Suprapubic skin (tissue), 4 donors: ENCODE measurements at places on chromosomes 2 and 18. TPM values are rescaled to one million over a fixed set of nuclear protein-coding genes. Genes with fewer than 3 reads are reported as not detected.

Gene RNU2-63P
- total RNA-seq, result not detected

Gene SRD5A2
- not detected for total RNA-seq

Gene CABYR
- 1.2 TPM for total RNA-seq

GRCh38 chr18:32511147-32511546 lies 40.5 kb upstream of the GAREM1 start:
- H3K27me3 ChIP-seq, result peaks cover 3% of the 10 kb centered on the region
- H3K36me3 ChIP-seq, result no peaks in the 10 kb centered on the region
- H3K4me1 ChIP-seq, result no peaks in the 10 kb centered on the region
- no peak for DNase-seq

DNA sequence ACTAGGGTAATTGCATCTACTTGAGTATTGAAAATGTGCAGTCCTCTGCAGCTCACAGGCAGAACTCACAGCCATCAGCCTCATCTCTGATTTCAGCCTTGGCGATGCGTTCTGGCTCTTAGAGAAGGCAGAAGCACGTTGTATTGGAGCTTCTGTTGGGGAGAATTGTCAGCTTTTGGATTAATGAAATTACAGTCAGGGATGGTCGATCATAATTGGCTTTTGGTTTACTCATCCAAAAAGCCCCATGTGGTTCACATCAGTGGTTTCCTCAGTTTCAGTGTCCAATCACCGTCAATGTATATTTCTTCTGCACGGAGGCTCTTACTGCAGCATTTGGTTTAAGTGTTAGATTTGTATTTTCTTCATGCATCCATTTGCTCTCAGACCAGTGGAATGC lies 218.5 kb upstream of the SOX11 start:
- H3K27ac ChIP-seq, result no peak overlapping the region
- no peak overlapping the region for H3K4me3 ChIP-seq
- no peaks in the 10 kb centered on the region for H3K36me3 ChIP-seq
- H3K27me3 ChIP-seq, result no peaks in the 10 kb centered on the region
- DNase-seq, result no peak

GRCh38 chr18:44818668-44819403 lies 138.1 kb downstream of the SETBP1 start:
- no peaks in the 10 kb centered on the region for H3K27me3 ChIP-seq
- H3K4me3 ChIP-seq, result no peak overlapping the region
- no peak for DNase-seq
- H3K4me1 ChIP-seq, result no peaks in the 10 kb centered on the region
- no peak overlapping the region for H3K27ac ChIP-seq

DNA sequence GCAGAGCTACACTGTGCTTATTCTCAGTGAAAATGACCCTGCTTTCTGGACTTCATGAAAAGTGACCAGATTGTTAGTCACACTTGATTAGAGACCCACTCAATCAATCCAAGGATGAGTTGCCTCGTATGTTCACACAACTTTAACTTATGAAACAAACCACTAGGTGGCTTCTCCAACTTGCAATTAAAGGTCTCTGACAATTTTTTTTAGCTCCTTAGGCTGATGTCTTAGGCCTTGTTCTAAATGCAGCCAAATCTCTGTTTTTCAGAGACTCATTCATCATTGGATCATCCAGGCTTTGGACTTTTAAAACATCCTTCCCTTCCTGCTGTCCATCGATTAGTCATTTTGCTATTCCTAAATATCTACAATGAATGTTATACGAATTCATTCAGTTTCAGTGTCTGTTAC lies 63.4 kb downstream of the MREG start:
- H3K4me3 ChIP-seq, result no peak overlapping the region
- H3K27ac ChIP-seq, result no peak overlapping the region
- no peaks in the 10 kb centered on the region for H3K36me3 ChIP-seq
- no peaks in the 10 kb centered on the region for H3K4me1 ChIP-seq
- DNase-seq, result no peak

DNA sequence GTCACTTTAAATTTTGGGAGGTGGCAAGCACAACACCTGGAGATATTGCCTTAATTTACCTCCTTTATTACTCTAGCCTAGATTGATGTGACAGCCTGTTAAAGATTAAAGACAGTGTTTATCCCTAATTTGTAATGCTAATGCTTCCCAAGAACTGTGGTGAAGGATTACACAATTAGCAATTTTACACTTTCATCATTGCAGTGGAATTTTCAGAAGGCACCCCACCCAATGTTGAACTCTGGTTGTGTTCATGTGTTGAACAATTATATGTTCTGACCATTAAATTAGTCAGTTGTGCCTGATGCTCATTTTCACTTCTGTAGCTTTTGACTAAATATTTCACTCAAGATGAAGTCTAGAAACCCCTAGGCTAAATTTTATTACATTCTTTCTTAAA lies 317.1 kb upstream of the CWC22 start:
- H3K27ac ChIP-seq, result no peak overlapping the region
- H3K36me3 ChIP-seq, result no peaks in the 10 kb centered on the region
- H3K4me1 ChIP-seq, result no peaks in the 10 kb centered on the region
- DNase-seq, result no peak

GRCh38 chr18:13026583-13027270 lies 35.6 kb downstream of the CEP192 start:
- DNase-seq, result no peak
- H3K27ac ChIP-seq, result no peak overlapping the region
- H3K36me3 ChIP-seq, result peaks cover 68% of the 10 kb centered on the region

GRCh38 chr2:149000158-149000938 lies 38.2 kb upstream of the LYPD6B start:
- H3K27ac ChIP-seq, result no peak overlapping the region
- no peaks in the 10 kb centered on the region for H3K27me3 ChIP-seq
- DNase-seq, result no peak

DNA sequence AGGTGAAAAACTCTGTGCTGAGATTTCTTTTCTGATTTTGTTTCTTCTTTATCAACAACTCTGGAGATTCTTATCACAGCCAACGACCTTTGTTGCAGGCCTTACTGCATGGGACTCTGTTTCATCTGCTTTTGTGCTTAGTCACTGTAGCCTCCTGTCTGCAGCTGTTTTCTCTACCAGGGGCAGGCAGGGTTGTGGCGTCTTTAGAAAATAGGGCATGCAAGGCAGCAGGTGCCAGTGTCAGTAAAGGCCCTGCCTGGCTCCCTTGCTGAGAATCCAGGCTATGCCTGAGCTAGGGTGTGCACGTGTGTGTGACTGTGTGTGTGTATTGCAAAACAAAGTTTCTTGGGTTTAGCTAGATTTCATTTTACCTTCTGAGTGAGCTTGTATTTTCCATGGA lies 14.6 kb upstream of the SLC9A2 start:
- no peaks in the 10 kb centered on the region for H3K27me3 ChIP-seq
- no peak overlapping the region for H3K4me3 ChIP-seq
- no peak for DNase-seq
- no peaks in the 10 kb centered on the region for H3K36me3 ChIP-seq

- peaks cover 67% of the 10 kb centered on the region for H3K36me3 ChIP-seq
- no peak overlapping the region for H3K27ac ChIP-seq
- H3K4me3 ChIP-seq, result no peak overlapping the region
- H3K4me1 ChIP-seq, result peaks cover 3% of the 10 kb centered on the region
- no peaks in the 10 kb centered on the region for H3K27me3 ChIP-seq
- no peak for DNase-seq
Measured at GRCh38 chr2:182937870-182938269, 71.4 kb upstream of the FRZB start.

GRCh38 chr2:161995553-161996016 lies 78.4 kb downstream of the DPP4 start:
- no peak overlapping the region for H3K27ac ChIP-seq
- no peaks in the 10 kb centered on the region for H3K27me3 ChIP-seq
- H3K4me3 ChIP-seq, result no peak overlapping the region
- no peaks in the 10 kb centered on the region for H3K4me1 ChIP-seq
- no peaks in the 10 kb centered on the region for H3K36me3 ChIP-seq
